Naive B cell (primary cell): ENCODE measurements at places on chromosomes 7 and 10.

- H3K27me3 ChIP-seq, result peaks cover 18% of the 10 kb centered on the region
- no peaks in the 10 kb centered on the region for H3K36me3 ChIP-seq
- no peak overlapping the region for H3K4me3 ChIP-seq
- H3K4me1 ChIP-seq, result no peaks in the 10 kb centered on the region
Observed at GRCh38 chr10:75512203-75512933, 80.9 kb downstream of the LRMDA start.

DNA sequence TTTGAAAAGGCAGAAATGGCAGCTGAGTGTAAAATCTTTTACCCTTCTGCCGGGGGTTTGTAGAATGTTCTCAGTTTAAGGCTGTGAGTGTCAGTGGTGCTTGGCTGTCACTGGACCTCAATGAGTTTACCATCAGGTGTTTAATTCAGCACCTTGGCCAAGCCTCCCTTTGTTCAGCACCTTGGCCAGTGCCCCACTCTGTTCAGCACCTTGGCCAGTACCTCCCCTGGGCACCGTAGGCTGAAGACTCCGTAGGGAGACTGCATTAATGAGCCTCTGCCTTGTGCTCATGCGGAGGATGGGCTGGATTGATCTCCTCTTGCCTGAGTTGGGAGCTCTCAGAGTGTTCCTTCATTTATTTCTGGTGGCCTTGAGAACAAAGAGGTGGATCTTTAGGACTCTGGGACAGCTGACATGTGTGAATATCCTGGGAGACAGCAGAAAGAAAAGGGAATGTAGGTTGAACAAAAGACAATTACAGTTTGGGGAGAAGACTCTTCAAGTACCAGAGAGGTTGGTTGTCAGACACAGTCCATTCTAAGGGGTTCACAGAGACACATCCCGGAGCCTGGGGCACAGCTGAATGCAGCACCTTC, 1.6 kb downstream of the FAM24A start:
- H3K36me3 ChIP-seq, result peaks cover 11% of the 10 kb centered on the region
- H3K27me3 ChIP-seq, result peaks cover 13% of the 10 kb centered on the region
- peak; percentile 24 for DNase-seq
- no peak overlapping the region for H3K27ac ChIP-seq
- no peaks in the 10 kb centered on the region for H3K4me1 ChIP-seq

DNA sequence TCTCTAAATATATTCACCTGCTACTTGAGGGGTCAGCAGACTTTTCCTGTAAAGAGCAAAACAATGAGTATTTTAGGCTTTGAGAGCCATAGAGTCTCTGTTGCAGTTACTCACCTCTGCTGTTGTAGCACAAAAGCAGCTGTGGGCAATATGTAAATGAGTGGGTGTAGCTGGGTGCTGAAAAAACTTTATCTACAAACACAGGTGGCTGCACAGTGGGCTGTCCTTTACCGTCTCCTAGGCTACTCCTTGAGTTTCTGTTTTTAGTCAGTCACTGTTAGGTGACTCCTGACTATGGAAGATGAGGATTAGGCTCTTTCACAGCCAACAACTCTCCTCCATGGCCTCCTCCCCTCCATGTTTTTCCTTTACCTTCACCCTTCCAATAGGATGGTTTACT, 286.1 kb upstream of the C7orf33 start:
- peaks cover 31% of the 10 kb centered on the region for H3K36me3 ChIP-seq
- peak; percentile 51 for DNase-seq
- peaks cover 37% of the 10 kb centered on the region for H3K4me1 ChIP-seq
- H3K27me3 ChIP-seq, result no peaks in the 10 kb centered on the region
- H3K4me3 ChIP-seq, result peak overlapping the region; percentile 86

GRCh38 chr7:22333680-22334141, 23.2 kb downstream of the RAPGEF5 start:
- no peak overlapping the region for H3K4me3 ChIP-seq
- DNase-seq, result no peak

- no peak overlapping the region for H3K4me3 ChIP-seq
- no peak for DNase-seq
- no peaks in the 10 kb centered on the region for H3K36me3 ChIP-seq
- no peaks in the 10 kb centered on the region for H3K27me3 ChIP-seq
- H3K27ac ChIP-seq, result no peak overlapping the region
Observed at GRCh38 chr10:129790715-129791446, 173.2 kb downstream of the EBF3 start.

GRCh38 chr7:99125505-99125865, 18.4 kb downstream of the SMURF1 start:
- H3K27ac ChIP-seq, result peak overlapping the region; percentile 85
- H3K36me3 ChIP-seq, result peaks cover 2% of the 10 kb centered on the region
- no peaks in the 10 kb centered on the region for H3K27me3 ChIP-seq

- no peak overlapping the region for H3K27ac ChIP-seq
- no peaks in the 10 kb centered on the region for H3K4me1 ChIP-seq
- no peaks in the 10 kb centered on the region for H3K36me3 ChIP-seq
- peaks cover under 1% of the 10 kb centered on the region for H3K27me3 ChIP-seq
- no peak overlapping the region for H3K4me3 ChIP-seq
Observed at GRCh38 chr10:35225204-35225603, 98.6 kb downstream of the CREM start.
